GM20000 (cell line): ENCODE measurements at places on chromosomes 1 and 21.
A peak's percentile ranks its signal among the peaks of the same experiment; 100 is the strongest.

DNA sequence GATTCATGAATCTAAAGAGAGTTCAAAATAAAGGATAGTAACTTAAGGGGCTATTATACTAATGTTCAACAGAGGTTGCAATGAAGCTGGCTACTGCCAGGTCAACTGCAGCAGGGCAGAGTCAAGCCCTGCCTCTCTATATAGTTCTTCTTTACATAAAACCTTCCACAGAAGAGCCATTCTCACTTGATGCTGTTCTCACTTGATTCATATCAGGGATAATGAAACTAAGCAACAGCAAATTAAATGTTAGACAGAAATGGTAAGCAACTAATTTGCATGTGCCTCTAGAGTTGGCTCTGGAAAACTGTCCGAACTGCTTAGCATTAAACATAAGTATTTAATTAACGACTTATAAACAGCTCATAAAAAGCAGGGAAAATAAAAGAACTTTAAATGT is 17.4 kb downstream of the CCSAP start:
- DNase-seq, result no peak

DNA sequence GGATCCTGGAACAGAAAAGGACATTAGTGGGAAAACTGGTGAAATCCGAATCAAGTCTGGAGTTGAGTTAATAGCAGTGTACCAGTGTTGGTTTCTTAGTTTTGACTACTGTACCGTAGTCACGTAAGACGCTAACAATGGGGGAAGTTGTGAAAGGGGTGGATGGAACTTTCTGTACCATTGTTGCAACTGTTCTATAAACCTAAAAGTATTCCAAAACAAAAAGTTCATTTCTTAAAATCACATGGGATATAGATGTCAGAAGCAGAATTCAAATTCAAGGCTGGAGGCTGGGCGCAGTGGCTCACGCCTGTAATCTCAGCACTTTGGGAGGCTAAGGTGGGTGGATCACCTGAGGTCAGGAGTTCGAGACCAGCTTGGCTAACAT is 16.9 kb downstream of the ARHGEF19 start:
- no peak for DNase-seq

- DNase-seq, result no peak
Measured at GRCh38 chr1:162952956-162953355, 92.0 kb upstream of the CCDC190 start.

GRCh38 chr1:77636864-77637263 is 45.6 kb downstream of the ZZZ3 start:
- no peak for DNase-seq

GRCh38 chr1:202018468-202019234 is 8.3 kb downstream of the ELF3 start:
- DNase-seq, result no peak

- peak; percentile 31 for DNase-seq
Measured at GRCh38 chr1:77126307-77126706, 92.9 kb downstream of the PIGK start.

DNA sequence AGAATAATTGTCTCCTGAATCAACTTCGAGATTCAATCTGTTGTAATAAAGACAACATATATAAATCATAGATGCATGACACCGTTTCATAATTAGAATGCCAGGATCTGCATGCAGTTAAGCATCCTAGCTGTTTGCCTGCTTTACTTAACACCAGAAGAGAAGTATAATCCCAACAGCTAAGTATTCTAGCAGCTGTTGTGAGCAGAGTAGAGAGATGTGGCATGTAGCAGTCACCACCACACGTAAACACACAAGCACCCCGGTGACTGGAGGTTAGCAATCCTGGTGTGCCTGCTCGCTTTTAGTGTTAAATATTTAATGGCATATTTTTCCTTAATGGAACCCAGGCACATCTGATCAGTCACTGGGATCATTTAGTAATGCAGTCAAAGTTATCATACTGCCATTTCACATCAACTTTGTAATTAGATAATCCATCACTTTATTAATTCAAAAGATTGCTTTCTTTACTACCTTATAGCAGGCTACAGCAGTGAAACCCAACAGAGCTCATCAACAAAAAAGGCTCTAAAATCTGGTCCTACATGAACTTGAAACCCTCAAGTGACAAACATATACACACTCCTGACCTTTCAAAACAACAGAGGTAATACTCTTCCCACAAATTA is 187.9 kb downstream of the SMYD3 start:
- no peak for DNase-seq

DNA sequence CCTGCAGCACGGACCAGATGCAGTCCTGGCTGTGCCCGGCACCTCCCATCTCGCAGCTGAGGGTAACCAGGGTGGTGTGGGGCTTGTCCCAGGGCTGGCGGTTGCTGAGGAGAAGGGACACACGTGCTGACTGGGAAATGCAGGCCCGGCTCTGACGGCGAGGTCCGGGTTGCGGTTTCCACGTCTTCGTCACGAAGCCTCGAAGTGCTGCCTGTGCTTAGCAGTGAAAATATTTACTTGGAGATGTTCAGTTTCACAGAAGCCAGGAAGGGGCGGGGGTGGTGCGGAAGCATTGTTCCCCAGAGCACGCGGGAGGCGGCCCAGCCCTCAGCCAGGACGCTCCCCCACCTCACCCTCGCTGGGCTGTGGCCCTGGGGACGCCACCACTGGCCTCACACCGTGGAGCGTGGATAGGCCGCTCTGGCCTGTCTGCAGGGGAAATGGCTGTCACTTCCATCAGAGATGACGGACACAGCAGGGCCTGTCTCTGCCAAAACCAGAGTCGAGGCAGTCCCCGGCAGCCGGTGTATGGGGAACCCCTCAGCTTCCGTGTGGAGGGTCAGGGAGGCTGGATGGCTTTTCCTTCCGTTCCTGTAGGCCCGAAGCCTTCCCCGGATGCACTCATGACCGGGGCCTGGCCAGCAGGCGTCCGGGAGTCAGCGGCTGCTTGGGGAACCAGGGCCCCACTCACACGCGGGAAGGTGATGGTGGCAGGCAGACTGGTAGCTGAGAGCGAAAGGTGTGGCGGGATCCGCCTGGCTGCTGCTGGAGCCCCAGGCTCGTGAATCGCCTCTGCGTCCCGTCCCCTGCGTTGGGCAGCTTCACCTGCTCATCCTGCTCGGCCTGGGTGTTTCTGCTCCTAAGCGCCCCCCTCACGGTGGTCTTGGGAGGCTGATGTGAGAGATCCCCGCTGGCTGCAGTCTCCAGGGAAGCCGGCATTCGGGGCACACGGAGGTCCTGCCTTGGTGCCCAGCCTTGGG is 14.7 kb upstream of the POFUT2 start:
- DNase-seq, result no peak

GRCh38 chr1:28983509-28984310 is 69.3 kb downstream of the EPB41 start:
- no peak for DNase-seq

DNA sequence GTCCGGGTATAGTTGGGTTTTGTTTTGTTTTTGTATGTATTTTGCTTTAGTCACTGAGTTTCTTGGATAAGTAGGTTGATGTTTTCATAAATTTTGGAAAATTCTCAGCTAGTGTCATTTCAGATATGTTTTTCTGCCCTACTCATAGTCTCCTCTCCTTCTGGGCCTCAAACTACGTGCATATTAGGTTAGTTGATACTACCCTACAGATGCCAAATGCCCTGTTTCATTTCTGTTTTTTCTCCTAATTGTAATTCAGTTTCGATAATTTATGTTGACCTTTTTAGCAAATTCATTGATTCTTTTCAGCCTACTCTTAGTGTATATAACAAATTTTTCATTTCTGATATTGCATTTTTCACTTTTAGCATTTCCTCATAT is 268.6 kb upstream of the RGS18 start:
- no peak for DNase-seq

- DNase-seq, result no peak
Measured at GRCh38 chr1:23869051-23869450, 961 bp upstream of the FUCA1 start.

DNA sequence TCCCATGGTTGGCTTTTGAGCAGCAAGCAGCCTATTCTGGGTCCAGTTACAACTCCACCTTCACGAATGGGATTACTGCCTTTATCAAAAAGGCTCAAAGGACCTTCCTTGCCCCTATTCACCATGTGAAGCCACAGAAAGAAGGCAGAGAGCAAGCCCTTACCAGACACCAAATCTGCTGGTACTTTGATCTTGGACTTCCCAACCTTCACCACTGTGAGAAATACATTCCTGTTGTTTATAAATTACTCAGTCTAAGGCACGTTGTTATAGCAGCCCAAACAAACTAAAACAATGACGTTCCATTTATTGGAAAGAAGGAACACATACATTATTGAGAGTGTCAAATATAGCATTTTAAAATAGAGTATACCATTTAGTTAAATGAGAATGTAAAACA is 1557.9 kb downstream of the PLA2G4A start:
- no peak for DNase-seq

GRCh38 chr1:110433803-110434202 is 17.1 kb upstream of the PROK1 start:
- no peak for DNase-seq
